Esophagus mucosa (tissue), 1 donor: ENCODE measurements at places on chromosomes 5 and 9. TPM values are rescaled to one million over a fixed set of nuclear protein-coding genes. Genes with fewer than 3 reads are reported as not detected.

C8G gene
- not detected for total RNA-seq

DNA sequence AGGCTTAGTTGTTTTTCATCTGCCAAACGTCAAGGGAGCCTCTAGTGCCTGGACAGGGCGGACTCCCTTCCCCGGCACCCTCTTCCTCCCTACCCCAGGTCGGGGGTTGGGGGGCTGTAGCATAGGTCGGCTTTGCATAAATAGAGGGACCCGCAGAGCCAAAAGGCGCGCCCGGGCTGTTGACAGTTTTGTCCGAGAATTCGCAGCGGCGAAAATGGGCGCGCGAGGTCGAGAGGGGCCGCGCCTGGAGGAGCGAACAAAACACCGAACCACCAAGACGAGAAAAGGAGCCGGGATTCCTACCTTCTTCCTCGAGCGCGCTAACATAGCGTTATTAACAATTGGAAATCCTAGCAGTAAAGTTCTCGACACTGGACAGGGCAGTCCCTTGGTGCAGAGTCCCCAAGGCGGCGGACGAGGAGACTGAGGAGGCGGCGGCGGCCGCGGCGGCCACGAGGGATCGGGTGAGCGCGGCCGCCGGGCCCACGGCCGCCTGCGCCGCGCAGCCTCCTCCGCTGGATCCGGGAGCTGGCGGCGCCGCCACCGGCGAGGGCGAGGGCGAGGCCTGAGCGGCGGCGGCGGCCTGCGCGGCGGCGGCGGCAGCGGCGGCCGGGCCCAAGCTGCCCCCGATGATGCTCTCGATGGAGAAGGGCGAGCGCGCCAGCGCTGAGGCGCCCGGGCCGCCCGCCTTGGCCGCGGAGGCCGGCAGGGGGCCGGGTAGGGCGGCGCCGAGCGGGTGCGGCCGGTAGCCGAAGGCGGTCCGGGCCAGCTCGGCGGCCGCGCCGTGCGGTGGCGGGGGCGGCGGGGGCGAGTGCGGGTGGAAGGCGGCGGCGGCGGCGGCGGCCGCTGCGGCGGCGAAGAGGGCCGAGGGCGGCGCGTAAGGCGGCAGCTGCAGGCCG lies 1.7 kb downstream of the FOXD1 start:
- ATAC-seq, result no peak

DNA sequence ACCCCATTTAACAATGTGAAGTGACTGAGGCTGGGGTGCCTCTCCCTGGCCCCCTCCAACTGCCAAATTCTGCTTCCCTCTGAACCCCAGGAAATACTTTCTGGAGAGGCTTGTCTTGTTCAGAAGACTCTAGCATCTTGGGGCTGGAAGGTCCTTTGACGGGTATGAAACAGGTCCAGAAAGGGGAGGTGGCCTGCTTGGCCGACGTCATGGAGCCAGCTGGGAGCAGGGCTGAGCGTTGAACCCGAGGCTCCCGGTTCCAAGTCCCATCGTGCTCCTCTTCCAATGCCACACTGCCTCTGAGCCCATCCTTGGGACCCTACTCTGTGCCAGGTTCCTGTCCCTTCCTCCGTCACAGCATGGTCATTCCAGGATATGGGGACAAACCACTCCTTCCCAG lies 46.9 kb downstream of the NDST1 start:
- ATAC-seq, result no peak

GRCh38 chr9:131817627-131818026 lies 77.8 kb upstream of the RAPGEF1 start:
- ATAC-seq, result no peak
